ENCODE measurements at places on chromosomes 4 and X.

DNA sequence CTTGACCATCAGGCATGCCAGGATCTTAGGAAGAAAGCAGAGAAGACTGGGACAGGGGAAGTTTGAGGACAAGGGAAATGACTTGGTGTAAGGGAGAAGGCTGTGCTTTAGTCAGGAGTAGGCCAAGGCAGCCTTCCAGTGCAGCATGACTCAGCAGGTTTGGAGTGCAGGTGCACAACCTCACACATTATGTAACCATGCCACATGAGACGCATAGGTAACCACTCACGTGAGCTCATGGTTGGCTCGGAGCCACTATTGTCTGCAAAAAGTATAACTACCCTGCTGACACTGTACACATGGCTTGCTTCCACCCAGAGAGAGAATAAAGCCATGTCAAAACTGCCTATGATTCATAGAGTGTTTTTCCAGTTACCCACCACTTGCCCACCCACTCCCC, 715.9 kb downstream of the SMARCA1 start:
- DNase-seq, result no peak

DNA sequence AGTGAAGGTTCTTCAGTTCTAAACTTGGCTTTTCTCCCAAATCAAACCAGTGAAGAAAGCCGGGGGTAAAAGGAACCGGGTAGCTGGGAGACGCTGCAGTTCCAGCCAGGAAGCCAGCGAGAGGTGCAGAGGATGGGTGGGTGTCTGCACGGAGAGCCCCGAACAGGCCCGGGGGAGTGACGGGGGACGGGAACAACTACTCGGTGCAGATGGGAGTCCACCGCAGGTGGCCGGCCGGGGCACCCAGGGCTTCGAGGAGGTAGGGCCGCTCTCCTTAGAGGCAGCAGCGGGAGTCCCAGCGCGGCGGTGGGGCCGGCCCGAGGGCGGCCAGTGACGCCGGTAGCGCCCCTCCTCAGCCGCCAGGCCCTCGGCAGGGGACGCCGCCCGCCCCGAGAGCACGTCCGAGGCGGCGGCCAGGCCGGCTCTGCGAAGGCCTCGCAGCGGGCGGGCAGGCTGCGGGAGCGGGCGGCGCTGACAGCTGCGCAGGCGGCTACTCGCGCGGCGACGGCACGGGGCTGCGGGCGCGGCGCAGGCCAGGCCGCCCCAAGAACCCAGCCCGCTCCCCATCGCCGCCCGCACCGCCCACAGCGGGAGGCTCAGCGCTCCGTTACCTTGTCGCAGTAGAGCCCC, 449 bp downstream of the FBXL5 start:
- peak; percentile 40 for DNase-seq

- DNase-seq, result peak; percentile 60
Measured at GRCh38 chr4:39609454-39609931, 29.2 kb downstream of the SMIM14 start.

- DNase-seq, result no peak
Measured at GRCh38 chr4:1279253-1279652, 10.4 kb upstream of the MAEA start.

- no peak for DNase-seq
Measured at GRCh38 chrX:1181170-1181569, 31.3 kb downstream of the CRLF2 start.

DNA sequence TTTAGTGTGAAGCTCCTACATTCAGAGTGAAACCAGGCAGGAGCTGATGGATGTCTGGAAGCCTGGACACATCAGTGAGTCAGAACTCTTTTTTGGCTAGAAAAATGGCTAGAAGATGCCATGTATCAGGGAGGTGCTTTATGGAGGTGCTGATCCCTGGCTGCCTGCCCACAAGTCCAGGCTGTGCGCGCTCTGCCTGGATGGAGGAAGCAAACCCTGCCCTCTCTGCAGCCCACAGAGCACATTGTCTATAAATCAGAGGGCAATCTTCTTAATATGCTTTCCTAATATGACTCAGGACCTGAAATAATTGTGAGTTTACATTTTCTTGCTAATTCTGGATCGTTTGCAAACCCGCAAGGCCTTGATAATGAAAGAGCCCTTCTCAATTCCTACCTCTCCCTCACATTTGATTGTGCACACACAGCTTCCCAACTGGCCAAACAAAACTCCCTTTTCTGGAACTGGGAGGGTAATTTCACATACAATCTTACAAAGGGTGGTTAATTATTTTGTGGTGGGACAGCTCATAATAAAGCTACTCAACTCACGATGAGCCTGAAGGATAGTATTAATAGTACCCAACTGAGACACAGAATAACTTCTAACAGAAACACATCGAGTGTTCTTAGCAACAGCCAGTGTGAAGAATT, 11.7 kb downstream of the MFAP3L start:
- no peak for DNase-seq

DNA sequence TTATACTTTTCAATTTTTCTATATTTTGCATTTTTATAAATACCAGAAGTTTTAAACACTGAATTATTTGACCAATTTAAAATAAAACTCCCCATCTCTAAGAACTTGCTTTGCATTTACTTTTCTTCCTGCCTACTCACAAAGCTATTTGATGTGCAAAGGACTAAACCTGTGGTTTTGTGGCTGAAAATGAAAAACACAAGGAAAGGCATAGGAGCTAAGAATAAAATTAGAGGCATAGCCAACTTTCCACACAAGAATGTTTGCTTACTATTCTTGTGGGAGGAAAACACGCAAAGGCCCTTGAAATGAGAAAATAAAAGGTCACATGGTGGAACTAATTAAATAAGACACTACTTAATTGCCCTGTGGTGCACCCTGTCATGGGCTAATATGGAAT, 221.2 kb downstream of the KLHL13 start:
- DNase-seq, result no peak

- peak; percentile 75 for DNase-seq
Measured at GRCh38 chr4:81631958-81632441, 160.3 kb upstream of the RASGEF1B start.

DNA sequence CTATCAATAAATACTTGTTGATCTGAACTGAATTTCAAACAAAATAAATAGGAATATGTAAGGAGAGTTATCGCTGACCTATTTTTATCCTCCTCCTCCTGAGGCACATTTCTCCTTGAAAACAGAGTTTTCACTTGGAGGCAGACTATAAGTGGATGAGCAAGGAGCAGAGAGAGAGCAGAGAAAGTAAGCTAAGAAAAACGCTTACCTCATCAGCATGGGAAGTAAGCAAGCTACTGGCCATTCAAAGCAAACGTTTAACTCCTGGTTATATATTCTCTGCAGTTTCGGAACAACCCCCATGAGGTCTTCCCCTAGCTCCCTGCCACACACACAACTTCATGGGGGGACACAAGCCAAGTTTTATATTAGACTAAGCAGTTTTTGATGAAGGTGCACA, 13.2 kb downstream of the ZDHHC9 start:
- no peak for DNase-seq

GRCh38 chr4:47736146-47736545, 101.7 kb downstream of the CORIN start:
- DNase-seq, result no peak

- peak; percentile 77 for DNase-seq
Measured at GRCh38 chr4:40335525-40335894, 377 bp downstream of the CHRNA9 start.

DNA sequence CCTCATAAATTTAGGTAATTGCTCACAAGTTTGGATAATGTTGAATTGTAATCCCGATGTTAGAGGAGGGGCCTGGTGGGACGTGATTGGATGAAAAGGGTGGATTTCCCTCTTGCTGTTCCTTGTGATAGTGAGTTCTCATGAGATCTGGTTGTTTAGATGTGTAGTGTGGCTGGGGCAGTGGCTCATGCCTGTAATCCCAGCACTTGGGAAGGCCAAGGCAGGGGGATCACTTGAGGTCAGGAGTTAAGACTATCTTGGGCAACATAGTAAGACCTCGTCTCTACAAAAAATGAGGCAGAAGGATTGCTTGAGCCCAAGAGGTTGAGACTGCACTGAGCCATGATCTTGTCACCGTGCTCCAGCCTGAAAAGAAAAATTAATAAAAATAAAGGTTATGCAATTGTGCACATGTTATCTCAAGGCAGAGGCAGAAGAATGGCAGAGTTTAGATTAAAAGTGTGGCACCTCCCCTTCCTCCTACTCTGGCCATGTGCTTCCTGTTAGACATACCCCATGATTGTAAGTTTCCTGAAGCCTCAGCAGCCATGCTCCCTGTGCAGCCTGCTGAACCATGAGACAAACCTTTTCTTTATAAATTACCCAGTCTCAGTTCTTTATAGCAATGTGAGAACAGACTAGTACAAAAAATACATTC, 36.5 kb downstream of the ERVMER34-1 start:
- DNase-seq, result no peak

DNA sequence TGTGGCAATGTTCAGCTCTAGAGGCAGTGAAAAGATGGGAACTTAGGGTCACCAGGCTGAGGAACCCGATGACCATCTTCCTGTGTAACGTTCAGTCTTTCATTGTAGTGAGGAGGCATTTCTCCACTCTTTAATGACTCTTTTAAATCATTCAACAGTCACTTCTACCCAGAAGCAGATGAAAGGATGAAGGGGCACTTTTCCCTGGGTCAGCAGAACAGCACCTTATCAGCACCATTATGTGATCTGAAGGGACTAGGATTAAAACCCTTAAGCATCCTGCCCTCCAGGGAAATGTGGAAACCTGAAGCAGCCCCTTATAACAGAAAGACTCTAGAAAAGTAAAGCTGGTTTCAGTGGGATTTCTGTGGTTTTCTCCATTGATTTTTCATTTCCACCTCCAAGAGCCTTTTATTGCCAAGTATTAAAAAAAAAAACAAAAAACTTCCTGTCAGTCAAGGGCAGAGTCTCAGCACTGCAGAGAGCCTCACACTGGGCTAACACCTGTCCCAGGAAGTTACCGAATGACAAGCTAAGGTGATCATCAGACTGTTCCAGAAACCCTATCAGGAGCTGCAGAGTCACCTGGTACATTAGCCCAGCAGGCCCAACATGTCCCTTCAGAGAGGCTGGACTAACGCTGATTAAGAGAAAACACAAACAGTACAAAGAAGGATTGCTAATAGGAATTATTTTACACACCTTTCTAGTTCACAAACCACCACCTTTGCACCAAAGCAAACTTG, 185.9 kb downstream of the SHROOM3 start:
- DNase-seq, result no peak

DNA sequence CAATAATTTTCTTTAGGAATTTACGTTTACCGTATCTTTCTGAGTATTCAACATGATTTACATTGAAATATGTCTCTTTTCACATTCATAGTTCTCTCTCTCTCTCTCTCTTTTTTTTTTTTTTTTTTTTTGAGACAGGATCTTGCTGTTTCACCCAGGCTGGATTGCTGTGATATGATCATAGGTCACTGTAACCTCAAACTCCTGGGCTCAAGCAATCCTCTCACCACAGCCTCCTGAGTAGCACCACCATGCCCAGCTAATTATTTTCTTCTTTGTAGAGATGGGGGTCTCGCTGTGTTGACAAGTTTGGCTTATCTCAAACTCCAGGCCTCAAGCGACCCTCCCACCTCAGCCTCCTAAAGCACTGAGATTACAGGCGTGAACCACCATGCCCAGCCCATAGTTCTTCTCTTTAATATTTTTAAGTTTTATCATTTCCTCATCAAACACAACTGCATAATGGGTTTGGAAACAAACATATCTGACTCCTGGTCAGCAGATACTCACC, 9.8 kb downstream of the SRP72 start:
- no peak for DNase-seq

- no peak for DNase-seq
Measured at GRCh38 chr4:186032259-186032658, 36.7 kb upstream of the TLR3 start.

DNA sequence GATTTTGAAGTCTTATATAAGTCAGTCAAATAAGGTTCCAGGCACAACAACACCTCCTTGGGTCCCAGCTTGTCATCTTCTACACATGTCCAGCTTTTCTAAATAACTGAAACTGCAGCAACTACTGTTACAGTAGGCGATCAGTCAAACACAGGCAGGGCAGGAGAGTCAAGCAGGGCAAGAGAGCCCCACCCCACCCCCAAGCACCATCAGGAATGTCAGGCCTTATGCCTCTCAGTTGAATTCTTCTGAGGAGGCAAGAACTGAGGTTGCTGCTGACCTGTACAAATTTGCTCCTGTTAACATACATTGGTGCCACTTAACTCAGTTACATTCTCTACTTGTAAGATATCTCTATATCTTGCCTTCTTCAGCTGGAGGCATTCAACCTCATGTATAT, 608.8 kb upstream of the PCDH10 start:
- DNase-seq, result no peak

DNA sequence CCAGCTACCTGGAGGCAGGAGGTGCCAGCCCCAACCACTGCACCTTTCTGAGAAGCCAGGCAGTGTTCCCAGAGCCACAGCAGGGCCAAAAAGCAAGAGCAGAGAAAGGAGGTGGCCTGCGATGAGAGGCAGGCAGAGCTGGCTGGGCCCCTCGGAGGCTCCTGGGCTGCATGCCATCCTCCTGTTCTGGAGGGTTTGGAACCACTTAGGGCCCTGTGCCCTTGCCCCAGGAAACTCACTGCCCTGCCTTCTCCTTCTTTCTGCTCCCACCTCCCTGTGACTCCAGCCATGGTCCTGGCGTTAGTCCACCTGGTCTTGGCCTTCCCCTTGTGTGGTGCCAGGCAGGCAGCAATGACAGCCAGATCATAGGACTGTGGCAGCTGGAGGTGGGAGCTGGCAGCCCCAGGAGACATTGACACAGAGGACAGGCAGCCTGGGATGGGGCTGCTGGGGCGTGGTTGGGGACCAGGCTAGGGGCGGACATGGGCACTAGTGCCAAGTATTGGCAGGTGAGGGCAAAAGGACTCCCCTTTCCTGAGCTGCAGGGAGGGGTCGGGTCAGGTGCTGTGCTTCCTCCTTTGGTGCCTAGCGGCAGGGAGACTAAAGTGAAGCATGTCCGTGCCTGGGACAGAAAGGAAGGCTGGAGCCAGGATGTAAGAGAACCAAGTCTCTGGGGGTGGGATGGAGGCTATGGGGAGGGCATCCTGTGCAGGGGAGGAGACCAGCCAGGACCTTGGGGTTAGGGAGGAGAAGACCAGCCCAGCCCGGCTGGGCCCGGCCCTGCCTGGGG, 1.4 kb downstream of the APLN start:
- no peak for DNase-seq

DNA sequence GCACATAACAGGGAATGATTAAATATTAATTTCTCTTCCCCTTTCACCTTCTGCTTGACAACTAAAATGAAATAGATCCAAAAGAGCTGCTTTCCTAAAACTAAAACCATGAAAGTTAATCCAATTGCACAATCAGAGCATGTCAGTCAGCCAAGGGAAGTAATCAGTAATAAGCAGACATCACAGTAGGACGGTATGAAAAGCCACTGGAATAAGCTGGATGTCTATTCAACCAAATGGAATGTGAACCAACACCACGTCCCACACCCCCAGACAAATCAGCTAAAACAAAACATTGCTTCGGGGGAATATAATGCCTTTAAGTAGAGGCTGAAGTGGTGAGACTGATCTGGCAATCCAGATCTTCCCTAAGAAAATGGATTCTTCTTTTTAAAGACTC, 859.4 kb upstream of the FTHL17 start:
- peak; percentile 80 for DNase-seq

Measured in fibroblast of skin of back (primary cell).